ENCODE measurements at places on chromosomes 7 and 10.

GRCh38 chr7:66429498-66430163 is 199.1 kb upstream of the KCTD7 start:
- no peak for DNase-seq

DNA sequence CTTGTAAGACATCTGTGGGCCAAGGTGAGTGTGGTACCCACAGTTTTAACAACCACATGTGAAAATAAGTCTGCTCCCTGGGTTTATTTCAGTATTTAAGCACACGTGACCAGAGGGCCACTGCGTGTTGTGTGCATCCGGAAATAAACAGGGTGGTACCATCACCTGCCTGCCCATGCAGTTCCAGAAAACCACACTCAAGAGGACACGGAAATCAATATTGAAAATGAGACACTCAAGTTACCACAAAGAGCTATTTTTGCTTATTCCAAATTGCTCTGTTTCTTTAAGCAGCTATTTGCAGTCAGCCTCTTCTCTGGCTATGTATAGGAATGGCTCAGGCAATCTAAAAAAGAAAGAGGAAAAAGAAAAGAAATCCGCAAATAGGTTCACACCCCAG is 71.8 kb upstream of the LOXL4 start:
- DNase-seq: no peak

DNA sequence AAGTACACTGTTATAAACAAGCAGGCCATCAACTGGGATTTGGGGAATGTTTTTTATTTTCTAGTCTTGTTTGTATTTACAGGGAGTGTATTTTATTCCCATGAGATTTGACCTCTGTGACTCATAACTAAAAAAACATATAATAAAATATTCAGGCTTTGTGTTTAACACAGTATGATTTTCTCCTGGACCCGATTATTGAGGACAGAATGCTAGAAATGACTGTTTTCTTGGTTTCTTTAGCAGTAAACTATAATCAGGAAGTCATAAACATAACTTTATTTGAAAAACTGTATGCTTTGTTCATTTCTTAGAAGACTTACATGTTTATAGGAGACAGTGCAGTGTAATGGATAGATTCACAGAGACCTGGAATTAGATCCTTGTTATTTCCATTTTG is 2.1 kb downstream of the NHLRC2 start:
- no peak for DNase-seq

DNA sequence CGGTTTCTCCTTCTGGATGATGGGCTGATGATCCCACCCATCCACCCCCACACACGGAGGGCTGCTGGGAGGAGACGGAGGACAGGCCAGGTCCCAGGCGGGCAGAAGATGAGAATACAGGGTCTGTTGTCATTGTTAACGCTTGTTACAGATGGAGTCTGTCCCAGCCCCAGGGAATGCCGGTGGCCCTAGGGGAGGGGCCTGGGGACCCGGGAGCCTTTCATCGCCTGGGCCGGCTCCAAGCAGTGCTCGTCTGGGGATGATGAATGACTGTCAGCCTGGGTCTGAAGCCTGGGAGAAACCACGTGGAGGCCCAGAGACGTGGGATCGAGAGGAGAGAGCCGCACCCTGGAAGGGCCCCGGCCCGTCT is 69.2 kb downstream of the UNCX start:
- DNase-seq: no peak

DNA sequence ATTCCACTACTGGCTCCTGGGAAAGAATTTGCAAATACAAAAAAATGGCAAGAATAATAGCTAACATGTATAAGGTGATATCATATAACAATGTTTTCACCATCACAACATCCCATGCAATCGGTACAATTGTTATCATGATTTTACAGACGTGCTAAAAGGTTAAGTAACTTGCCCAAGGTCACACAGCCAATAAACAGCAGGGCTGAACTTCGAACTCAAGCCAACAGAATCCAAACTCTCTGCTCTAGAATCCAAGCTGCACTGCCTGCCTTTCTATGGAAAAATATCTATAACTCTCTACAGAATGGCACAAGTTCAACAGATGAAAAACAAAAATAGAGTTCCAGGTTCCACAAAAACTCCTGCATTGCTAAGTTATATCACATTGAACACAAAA is 160.9 kb downstream of the PARD3 start:
- DNase-seq: no peak

GRCh38 chr10:124138195-124138882 is 44.9 kb upstream of the CHST15 start:
- DNase-seq: no peak

DNA sequence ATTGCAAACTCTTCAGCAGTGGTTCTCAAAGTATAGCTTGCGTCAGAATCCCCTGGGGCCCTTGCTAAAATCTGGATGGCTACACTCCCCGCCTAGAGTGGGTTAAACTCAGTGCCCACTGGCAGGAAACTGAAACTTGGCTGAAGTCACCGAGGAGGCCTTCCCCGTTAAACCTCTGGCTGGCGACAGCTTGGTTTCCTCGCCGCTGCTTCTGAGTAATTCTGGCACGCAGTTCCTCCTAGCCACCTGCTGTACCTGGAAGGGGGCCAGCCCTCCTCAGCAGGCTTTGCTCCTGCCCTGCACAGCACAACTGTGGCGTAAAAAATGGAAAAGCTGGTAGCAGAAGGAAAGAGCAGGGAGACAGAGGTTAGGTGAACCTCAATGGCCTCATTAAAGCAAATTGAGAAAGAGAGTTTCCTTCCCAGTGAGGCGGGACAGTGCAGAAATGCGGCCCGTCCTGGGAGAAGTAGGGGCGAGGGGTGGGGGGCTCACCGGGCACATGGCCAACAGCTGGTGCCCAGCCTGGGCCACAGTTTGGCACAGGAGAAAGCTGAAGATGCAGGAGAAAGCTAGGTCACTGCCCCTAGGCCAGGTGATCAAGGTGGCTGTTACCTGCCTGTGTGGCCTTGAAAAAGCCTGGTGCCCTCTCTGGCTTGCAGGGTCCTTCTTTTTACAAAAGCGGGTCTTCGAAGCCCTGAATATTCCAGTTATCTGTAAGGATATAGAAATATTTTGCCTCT is 46.6 kb downstream of the ALOX5 start:
- DNase-seq: peak; percentile 68

- DNase-seq: peak; percentile 47
These were observed 26.4 kb downstream of the PRF1 start for GRCh38 chr10:70575874-70576802.

- no peak for DNase-seq
These were observed 51.9 kb downstream of the AOC1 start for GRCh38 chr7:150904011-150904909.

DNA sequence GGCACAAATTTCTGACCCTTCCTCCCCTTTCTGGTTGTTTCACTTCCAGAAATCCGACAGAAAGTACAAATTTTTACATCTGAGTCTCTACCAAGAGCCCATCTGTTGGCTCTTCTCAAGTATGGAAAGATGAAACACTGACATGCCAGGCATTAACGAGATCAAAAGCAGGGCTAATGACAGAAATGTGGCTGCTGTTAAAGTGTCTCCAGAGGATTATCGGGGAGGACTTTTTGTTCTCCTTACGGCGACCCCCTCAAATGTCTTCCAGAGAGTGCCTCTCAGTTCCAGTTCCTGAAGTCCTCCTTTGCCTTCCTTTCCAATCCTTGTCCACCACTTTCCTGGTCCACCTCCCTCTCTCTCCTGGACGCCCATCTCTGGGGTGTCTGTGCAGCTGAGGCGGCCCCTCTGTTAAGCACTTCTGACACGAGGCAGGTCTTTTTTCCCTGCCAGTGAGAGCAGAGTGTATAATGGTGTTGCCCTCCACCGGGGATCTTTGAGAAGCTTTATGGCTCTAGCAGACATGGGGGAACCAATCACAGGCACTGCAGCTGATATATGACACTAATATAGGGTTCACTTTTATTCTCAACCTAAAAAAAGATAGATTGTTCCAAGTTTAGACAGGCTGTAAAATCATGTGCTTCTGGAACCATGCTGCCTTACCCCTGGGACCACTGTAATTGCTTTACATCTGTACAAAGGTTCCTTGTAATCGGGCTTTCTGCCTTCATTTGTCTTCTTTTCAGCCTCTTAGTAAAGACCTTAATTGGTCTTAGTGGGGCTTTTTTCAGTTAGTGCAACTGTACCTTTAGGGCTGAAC is 757.1 kb downstream of the AUTS2 start:
- DNase-seq: no peak

DNA sequence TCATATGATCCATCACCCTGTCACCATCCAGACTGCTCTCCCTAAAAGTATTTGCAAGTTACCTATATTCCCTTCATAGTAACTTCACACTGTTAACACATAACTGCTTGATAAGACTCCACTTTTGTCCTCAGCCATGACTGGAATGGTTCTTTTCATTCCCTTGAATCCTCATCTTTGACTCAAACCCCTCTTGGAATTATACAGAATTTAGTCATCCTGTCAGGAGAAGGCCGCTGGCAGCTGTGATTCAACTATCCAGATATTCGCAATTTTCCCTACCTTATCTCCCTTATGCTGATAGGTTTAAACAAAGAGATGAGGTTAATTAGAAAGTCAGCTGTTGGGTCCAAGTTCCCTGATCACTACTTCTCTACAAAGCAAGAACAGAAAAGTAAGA is 143.0 kb upstream of the HPS1 start:
- DNase-seq: no peak

DNA sequence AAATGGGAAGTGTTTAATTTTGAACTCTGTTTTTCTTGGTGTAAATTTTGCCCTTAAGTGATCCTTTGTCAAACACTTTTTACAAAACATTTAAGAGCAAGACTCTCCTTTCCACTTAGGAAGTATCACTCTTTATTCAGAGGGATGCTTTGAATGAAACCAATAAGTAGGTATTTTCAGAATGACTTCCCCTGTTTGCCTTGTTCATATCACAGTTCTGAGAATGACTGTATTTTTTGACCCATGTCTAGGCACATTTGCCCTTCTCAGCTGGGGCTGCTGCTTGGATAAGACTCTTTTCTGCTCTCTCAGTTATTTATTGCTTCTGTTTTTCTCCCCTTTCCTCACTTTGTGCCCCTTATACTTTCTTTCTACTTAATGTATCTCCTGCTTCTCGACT is 98.2 kb downstream of the CCNY start:
- no peak for DNase-seq

DNA sequence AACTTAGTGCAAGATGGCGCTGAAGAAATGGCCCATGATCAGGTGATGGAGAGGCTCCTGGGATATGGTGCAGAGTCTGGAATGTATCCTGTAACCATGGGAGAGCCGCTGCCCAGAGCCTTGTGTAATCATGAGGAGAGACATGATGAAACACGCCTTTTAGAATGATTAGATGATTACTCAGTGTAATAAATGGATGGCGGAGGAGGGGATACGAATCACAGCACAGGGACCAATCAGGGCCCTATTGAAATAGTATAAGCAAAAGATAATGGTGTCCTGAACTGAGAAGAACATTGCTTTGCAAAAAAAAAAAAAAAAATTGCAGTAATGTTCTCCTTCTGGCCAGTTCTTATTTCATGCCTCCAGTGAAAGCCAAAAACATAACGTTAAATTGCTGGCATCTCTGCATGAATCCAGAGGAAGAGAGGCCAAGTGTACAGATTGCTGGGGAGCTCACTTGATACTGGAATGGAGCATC is 668.5 kb upstream of the AUTS2 start:
- no peak for DNase-seq
